ENCODE measurements at places on chromosomes 12 and 14.

GRCh38 chr12:48352157-48352760, 1.5 kb upstream of the ZNF641 start:
- no peak for DNase-seq

- DNase-seq, result no peak
Measured at GRCh38 chr14:75417674-75418073, 10.1 kb upstream of the JDP2 start.

- no peak for DNase-seq
Measured at GRCh38 chr12:18151036-18151435, 61.0 kb upstream of the RERGL start.

DNA sequence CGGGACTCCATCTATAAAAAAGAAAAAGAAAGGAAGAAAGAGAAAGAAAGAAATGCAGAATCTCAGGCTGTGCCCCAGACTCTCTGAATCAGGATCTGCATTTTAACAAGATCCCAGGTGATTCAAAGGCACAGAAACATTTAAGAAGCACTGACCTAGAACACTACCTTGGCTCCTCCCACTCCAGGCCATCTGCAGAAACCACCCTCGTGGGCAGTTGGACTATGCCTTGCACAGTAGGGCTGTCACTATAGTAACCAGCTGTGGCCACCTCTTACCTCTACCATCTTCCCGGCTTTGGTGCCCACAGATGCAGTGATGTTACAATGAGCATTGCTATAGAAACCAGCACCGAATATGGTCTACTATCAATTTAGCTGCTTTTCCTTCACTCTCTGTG, 110.9 kb upstream of the PWP1 start:
- DNase-seq, result no peak

DNA sequence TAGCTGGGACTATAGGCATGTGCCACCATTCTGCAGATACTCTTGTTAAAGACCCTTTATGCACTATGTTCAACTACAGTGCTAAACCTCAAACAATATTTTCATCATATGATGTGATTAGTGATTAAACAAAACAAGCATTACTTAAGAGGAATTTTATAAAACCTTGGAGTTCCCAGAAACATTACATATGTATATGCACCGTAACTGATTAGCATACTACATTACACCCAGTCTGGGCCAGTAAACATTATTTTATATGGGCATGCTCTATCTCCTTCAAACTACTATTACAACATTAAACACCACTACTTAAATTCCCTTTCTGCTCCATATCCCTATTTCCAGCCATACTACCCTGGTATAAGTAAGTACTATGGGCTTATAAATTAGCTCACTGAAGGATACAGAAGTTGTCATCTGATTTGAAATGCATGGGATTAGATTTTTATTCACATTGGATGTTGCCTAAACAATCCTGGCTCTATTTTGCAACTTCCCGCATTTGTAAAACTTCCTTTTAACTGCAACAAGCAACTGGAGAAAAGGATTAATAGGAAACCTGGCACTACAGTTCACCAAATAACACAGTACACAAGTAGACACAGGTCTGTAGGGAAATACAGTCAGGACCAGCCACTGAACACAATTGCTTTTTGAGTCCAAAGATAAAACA, 205.8 kb downstream of the MED13L start:
- no peak for DNase-seq

DNA sequence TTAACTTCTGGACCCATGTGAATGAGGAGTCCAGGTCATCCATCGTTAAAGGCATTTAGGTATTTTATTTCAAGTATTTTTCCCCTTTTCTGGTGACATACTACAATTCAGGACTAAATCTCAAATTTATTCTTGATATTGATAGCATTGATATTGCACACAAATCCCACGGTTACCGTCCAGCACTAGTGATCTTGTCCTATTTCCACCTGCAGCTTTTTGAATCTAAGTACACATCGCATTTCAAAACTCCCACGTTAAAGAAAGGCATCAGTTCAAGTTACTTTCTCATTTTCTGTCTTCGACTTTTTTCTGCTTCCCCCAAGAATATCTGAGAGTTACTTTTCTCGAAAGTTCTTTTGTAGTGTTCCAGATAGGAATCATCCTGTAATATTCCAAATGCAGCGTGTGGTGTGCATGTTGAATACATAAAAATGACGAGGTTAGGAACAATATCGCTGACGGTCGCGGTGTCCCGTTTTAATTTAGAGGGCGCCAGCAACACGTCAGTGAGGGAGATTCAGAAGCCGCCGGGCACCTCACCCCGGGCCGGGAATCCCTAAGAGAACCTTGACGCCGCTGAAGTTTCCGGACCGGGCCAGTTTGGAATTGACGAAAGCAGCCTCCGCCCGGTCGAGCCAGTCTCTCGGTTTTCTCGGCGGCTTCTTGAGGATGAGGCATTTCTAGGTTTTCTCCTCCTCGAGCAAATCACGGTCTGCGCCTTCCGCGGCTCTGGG, 569 bp upstream of the RGS6 start:
- no peak for DNase-seq

DNA sequence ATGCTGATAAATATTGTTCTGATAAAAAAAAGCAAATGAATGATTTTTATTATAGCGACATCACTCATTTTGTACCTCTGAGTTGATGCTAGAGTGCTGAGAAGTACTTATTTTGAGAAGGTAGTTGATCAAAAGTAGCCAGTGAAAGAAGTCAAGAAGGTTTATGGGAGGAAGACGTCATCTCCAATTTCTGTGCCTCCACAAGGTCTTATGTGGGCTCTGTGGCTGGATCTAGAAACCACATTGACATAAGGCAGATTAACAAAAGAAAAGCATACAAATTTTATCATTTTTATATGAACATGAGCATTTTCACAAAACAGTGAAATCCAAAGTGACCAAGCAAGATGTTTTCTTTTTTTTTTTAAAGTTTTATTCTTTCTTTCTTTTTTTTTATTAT, 289.5 kb upstream of the FAR2 start:
- DNase-seq, result no peak
